Suprapubic skin (tissue), 4 donors: ENCODE measurements at places on chromosomes 2 and 18. TPM values are rescaled to one million over a fixed set of nuclear protein-coding genes. Genes with fewer than 3 reads are reported as not detected.

- no peaks in the 10 kb centered on the region for H3K4me1 ChIP-seq
- H3K27me3 ChIP-seq: no peaks in the 10 kb centered on the region
- no peaks in the 10 kb centered on the region for H3K36me3 ChIP-seq
Measured at GRCh38 chr2:157415591-157416101, 28.2 kb downstream of the CYTIP start.

- no peak for DNase-seq
- no peaks in the 10 kb centered on the region for H3K36me3 ChIP-seq
- no peaks in the 10 kb centered on the region for H3K27me3 ChIP-seq
Measured at GRCh38 chr18:27652480-27653121, 467.5 kb upstream of the CHST9 start.

GRCh38 chr2:101737478-101738255 lies 40.2 kb downstream of the MAP4K4 start:
- no peak overlapping the region for H3K4me3 ChIP-seq
- H3K27ac ChIP-seq: no peak overlapping the region
- no peaks in the 10 kb centered on the region for H3K27me3 ChIP-seq
- DNase-seq: no peak
- H3K4me1 ChIP-seq: peaks cover 41% of the 10 kb centered on the region
- H3K36me3 ChIP-seq: no peaks in the 10 kb centered on the region

DNA sequence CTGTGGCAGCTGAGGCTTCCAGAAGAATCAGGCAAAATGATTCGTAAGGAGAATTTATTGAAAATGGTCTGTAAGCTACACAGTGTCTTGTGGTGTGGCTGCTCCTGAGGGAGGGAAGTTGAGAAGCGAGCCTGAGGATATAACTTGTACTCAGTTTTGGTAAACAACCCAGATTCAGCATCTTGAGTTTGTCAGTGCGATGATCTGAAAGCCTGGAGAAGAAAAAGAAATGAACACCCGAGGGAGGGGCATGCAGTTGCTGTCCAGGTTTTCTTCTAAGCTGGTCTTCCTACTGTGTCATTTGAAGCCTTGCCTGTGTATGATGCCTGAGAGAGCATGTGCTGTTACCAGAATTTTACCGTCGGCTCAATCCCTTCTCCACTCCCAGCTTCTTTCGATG lies 87.3 kb downstream of the MAPK4 start:
- no peak for DNase-seq
- H3K4me1 ChIP-seq: peaks cover 2% of the 10 kb centered on the region
- H3K27ac ChIP-seq: no peak overlapping the region
- no peaks in the 10 kb centered on the region for H3K27me3 ChIP-seq

DNA sequence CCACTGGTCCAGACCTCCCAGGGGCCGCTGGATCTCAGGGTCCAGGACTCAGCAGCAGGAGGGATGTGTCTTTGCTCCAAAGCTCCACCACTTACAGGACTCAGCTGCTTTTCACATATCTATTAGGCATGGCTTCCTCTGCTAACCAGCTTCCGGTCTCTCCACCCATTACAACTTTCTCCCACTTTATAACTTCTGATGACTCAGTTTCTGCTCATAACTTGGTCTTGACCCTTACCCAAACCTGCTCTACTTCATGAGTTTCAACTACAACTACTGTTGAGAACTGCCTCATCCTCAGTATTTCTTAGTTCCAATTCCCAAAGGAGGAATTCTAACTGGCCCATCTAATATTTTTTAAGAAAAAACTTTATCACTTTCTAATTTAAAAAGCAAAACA lies 17.2 kb downstream of the SULT1C2 start:
- no peak overlapping the region for H3K4me3 ChIP-seq
- H3K4me1 ChIP-seq: no peaks in the 10 kb centered on the region
- DNase-seq: no peak
- no peaks in the 10 kb centered on the region for H3K36me3 ChIP-seq
- no peaks in the 10 kb centered on the region for H3K27me3 ChIP-seq

DNA sequence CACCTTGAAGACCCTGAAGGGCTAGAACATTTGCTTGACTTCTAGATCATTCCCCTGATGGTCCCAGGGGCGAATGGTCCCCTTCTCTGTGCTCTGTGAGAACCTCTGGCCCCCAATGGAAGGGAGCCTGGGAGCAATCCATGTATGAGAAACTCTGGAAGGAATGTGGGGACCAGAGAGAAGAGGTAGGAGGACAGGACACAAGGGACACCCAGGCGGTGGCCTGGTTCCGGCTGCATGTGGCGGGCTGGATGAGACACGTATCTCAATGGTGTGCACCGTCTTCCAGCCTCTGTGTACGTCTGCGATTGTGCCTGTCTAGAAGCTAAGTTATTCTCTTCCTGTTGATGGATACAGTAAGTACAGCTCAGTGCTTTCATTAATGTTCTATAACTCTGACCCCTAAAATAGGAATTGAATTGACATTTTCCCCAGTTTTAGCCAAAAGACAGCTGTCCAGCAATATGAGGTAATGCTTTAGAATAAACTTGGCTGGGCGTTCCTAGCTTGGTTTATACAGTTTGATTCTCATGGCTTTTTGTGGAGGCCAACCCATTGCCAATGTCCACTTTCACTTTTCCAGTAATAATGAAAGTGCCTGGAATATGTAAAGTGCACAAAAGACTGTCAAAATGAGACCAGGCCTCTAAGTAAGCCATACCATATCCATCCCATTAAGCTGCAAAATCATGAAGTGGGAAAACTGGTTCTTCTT lies 30.1 kb upstream of the COPS8 start:
- no peaks in the 10 kb centered on the region for H3K36me3 ChIP-seq
- peaks cover 11% of the 10 kb centered on the region for H3K4me1 ChIP-seq
- no peak for DNase-seq
- no peaks in the 10 kb centered on the region for H3K27me3 ChIP-seq
- H3K27ac ChIP-seq: no peak overlapping the region

- H3K4me3 ChIP-seq: no peak overlapping the region
- H3K27ac ChIP-seq: no peak overlapping the region
- no peaks in the 10 kb centered on the region for H3K27me3 ChIP-seq
- no peaks in the 10 kb centered on the region for H3K36me3 ChIP-seq
- DNase-seq: no peak
- peaks cover 10% of the 10 kb centered on the region for H3K4me1 ChIP-seq
Measured at GRCh38 chr2:30710016-30710415, 97.2 kb downstream of the CAPN13 start.

DNA sequence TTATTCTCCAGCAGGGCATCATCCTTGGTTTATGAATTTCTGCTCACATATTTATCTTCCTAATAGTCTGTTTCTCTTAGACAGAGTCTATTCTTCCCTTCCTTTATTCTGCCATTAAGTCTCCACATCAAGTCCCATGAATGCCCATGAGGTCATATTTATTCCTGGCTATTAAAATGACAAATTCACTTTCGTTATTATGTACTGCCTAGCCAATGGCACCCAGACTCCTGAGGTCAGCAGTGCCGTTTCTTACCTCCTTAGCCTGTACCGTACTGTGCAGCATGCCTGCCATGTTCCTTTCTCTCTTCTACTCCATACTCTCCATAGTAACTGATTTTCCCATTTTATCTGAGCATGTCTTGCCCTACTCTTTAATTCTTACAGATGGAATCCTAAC lies 82.3 kb upstream of the SPTBN1 start:
- DNase-seq: no peak
- H3K4me3 ChIP-seq: no peak overlapping the region
- H3K27ac ChIP-seq: no peak overlapping the region
- no peaks in the 10 kb centered on the region for H3K36me3 ChIP-seq
- H3K27me3 ChIP-seq: no peaks in the 10 kb centered on the region

DNA sequence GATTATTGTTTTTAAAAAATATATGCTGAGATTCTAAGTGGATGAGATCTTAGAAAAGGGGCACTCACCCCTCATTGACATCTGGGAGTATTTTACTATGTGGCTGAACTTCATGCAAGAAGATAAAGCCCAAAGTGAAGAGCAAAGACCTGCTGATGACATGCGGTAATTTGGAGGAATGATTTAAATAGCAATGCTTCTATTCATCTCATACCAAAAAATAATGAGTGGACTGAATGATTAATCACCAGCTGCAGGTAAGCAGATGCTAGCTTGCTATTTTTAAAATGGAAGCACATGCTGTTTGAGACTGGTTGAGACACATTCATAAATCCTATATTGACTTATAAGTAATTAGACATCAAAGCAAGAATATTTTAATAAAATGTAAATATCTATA lies 12.7 kb upstream of the CDK15 start:
- H3K27me3 ChIP-seq: no peaks in the 10 kb centered on the region
- H3K36me3 ChIP-seq: no peaks in the 10 kb centered on the region
- no peaks in the 10 kb centered on the region for H3K4me1 ChIP-seq
- DNase-seq: no peak

DNA sequence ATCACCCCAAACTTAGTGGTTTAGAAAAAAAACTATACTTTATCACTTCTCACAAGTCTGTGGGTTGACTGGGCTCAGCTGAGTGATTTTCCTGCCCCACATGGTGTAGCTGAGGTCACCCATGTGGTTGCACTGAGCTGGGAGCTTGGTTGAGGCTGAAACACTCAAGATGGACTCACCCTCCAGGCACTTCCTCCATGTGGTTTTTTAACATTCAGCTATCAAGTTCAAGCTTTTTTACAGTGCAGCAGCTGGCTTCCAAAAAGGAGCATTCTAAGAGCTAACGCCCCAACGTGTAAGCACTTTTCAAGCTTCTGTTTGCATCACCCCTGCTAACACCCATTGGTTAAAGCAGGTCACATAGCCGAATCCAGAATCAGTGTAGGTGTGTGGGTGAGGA lies 105.9 kb upstream of the CREB1 start:
- H3K27ac ChIP-seq: no peak overlapping the region
- no peaks in the 10 kb centered on the region for H3K36me3 ChIP-seq
- H3K27me3 ChIP-seq: no peaks in the 10 kb centered on the region
- H3K4me3 ChIP-seq: no peak overlapping the region

DNA sequence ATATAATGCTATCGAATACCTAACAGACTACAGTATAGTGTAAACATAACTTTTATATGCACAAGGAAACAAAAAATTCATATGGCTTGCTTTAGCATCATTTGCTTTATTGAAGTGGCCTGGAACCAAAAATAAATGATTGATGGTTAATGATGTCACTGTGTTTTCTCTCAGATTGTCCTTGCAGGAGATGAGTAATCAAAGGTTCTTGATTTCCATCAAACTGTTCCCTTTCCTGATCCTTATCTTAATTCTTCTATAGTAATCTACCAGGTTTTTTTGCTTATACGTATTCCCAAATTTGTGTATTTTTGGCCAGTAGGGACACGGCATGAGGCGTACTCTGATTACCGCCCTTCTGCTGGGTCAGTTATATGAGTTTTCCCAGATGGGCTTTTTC lies 104.9 kb upstream of the CXCR4 start:
- no peaks in the 10 kb centered on the region for H3K4me1 ChIP-seq
- H3K4me3 ChIP-seq: no peak overlapping the region
- DNase-seq: no peak
- no peaks in the 10 kb centered on the region for H3K36me3 ChIP-seq
- no peaks in the 10 kb centered on the region for H3K27me3 ChIP-seq

GRCh38 chr18:37508207-37508606 lies 57.4 kb downstream of the CELF4 start:
- no peak overlapping the region for H3K4me3 ChIP-seq
- H3K27me3 ChIP-seq: peaks cover 9% of the 10 kb centered on the region
- no peak overlapping the region for H3K27ac ChIP-seq
- H3K36me3 ChIP-seq: no peaks in the 10 kb centered on the region

DNA sequence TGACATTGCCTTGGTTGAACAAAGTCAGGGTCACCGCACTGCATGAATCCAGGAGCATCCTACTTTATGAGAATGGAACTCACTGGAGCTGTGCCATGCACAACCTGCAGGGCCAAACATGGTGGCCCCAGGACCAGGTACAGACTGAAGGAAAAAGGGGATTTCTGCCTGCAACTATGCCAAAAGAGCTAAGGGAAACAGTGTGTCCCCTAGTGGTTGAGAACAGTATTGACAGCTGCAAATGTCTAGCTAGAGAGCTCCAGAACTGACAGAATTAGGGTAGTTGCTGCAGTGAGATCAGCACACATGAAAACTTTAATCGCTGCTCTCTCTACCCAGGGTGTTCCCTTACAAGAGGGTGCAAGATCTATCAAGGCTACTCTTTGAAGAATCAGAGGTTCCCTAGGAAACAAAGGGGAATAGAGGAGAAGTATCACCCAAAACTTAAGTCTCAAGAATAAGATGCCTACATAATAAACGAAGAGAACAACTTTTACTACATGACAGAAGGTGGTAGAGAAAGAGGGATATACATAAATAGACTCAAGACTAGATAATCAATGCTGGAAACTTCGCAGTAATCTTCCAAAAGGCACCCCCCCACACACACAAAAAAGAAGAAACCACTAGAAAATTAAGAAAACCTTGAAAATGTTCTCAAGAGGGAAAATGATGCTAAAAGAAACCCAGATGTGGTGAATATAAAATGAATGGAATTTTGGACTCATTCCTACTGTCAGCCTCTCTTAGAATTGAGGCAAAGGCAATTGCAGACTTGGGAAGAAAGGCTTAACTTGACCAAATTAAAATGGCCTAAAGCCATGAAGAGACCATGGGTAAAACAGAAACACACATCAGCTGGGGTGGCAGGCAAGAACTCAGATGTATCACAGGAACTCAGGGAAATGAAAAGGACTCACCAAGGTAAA lies 43.6 kb upstream of the IHH start:
- no peaks in the 10 kb centered on the region for H3K27me3 ChIP-seq
- H3K36me3 ChIP-seq: no peaks in the 10 kb centered on the region
- H3K4me3 ChIP-seq: no peak overlapping the region

GRCh38 chr18:70377857-70378701 lies 89.2 kb downstream of the SOCS6 start:
- no peak for DNase-seq
- H3K27ac ChIP-seq: no peak overlapping the region

GRCh38 chr2:101985793-101986164 lies 6.0 kb upstream of the IL1R2 start:
- no peak overlapping the region for H3K4me3 ChIP-seq
- H3K4me1 ChIP-seq: peaks cover 45% of the 10 kb centered on the region
- no peak for DNase-seq
- no peaks in the 10 kb centered on the region for H3K27me3 ChIP-seq
- H3K36me3 ChIP-seq: no peaks in the 10 kb centered on the region
- no peak overlapping the region for H3K27ac ChIP-seq

DNA sequence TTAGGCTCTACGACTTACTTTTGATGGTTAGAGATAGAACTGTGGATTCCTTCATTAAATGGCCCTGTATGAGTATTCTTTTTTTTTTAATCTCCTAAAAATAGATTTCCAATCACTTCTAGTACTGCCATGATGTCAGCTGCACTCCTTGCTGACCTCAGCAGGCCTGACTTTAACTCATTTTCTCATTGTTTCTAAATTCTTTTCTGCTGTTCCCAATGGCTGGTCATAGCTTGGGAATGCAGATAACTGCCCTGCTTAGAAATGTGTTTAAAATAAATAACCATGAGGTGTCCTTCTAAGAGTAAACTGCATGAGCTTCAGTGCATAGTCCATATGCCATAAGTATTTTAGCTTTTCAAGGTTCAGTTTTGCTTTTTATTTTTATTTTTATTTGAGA lies 15.7 kb downstream of the CCDC85A start:
- no peaks in the 10 kb centered on the region for H3K36me3 ChIP-seq
- H3K27ac ChIP-seq: no peak overlapping the region
- no peak overlapping the region for H3K4me3 ChIP-seq
- DNase-seq: no peak

GRCh38 chr18:63329431-63330145 lies 10.0 kb upstream of the BCL2 start:
- no peak overlapping the region for H3K27ac ChIP-seq
- H3K27me3 ChIP-seq: no peaks in the 10 kb centered on the region
- peaks cover 40% of the 10 kb centered on the region for H3K36me3 ChIP-seq

Gene SERPINB5
- 658 TPM for total RNA-seq

Gene TMEM169
- not detected for total RNA-seq

Gene GBX2
- not detected for total RNA-seq

Gene SPOPL
- 29.0 TPM for total RNA-seq

Gene INPP1
- 26.5 TPM for total RNA-seq

Gene LIMS3
- total RNA-seq: 1.4 TPM

Gene NAPG
- 28.8 TPM for total RNA-seq

Gene CLEC4F
- total RNA-seq: 1.1 TPM

Gene PTH2R
- not detected for total RNA-seq
